CD14-positive monocyte (primary cell): ENCODE measurements at places on chromosomes 11 and 22.
A peak's percentile ranks its signal among the peaks of the same experiment; 100 is the strongest.

DNA sequence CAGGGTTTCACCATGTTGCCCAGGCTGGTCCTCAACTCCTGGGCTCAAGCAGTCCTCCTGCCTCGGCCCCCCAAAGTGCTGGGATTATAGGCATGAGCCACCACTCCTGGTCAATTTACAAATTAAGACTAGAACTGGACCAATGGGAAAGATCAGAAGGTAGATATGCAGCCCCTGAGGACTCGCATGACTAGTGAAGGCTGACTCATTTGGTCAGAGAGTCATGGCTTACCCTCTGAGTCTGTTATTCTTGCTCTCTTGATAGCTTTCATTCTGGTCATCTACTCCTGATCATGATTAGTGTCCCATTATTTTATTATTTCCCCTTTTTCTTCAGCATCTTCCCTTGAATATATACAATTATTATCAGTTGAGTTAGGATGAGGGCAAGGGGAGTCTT lies 2.7 kb upstream of the LDHAL6A start:
- DNase-seq, result no peak

DNA sequence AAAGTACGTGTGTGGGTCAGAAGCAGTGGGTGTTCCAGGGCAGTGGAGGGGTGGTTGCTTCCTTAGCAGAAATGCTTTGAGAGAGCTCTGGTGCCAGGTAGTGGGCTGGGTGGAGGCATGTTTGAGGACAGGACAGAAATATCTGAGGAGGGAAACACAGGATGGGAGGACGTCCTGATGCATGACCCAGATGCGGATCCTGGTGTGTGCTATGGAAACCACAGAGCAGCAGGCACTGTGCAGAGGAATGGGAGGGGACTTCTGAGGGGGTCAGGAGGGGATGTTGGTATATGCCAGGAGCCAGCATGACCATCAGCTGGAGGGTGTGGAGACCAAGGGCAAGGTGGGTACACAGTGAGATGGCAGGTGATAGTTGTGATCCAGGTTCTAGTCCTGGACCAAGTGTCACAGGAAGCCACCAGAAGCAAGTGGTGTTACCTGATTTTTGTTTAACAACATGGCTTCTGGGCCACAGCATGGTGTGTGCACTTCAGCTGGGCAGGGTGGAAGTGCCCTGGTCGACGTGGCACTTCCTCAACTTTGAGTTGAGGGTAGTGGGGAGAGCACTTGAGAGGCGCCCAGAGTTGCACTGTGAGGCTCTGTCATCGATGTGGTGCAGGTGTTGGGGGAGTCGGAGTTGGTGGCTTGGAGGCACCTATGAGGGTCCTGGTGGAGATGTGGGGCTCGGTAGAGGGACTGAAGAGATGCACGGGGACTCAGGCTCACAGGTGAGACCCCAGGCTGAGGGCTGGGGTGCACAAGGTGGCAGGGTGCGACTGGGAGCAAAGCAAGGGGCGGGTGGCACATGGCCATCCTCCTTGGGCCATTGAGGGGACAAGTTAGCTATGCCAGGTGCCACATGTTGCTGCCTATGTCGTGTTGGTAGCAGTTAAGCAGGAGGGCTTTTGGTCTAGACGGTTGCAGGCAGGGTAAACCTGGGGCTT lies 7.5 kb downstream of the DGCR8 start:
- no peak for DNase-seq

DNA sequence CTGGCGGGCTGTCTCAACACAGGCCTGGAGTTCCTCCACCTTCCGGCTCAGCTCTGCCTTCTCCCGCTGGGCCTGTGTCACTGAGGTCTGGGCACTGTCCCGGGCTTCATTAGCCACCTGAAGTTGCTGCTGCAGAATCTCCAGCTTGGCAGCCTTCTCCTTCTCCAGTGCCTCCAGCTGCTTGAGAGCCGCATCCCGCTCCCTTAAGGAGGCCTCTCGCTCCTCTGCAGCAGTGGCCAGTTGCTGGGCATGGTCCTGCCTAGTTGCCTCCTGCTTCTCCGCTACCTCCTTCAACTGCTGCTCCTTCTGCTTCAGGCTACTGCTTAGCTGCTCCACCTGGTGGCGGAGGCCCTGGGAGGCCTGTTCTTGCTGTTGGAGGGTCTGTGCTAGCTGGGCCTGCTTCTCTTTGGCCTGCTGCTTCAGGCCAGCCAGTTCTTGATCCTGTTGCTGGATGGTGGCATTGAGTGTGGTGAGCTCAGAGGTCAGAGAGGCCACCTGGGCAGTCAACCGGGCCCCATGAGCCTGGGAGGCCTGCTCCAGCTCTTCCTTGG lies 16.9 kb downstream of the IL18BP start:
- DNase-seq, result no peak

DNA sequence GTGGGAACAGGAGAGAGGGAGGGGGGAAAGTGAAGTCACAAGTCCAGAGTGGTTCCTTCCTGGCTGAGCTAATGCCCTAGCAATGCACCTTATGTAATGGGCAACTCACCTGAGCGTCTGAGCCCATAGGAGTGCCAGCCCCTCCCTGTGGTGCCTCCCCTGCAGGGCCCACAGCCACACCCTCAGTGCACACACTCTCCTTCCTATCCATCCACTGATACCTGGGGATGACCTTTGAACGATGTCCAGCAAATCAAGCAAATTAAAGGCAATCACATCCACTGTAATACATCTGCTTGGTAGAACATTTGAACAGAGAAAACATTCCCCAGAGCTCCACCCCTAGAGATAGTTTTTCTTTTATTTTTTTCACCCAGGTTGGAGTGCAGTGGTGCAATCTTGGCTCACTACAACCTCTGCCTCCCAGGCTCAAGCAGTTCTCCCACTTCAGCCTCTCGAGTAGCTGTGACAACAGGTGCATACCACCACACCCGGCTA lies 19.6 kb upstream of the MICAL2 start:
- no peak for DNase-seq

- no peak for DNase-seq
Observed at GRCh38 chr11:47507563-47508239, 45.2 kb downstream of the CELF1 start.

DNA sequence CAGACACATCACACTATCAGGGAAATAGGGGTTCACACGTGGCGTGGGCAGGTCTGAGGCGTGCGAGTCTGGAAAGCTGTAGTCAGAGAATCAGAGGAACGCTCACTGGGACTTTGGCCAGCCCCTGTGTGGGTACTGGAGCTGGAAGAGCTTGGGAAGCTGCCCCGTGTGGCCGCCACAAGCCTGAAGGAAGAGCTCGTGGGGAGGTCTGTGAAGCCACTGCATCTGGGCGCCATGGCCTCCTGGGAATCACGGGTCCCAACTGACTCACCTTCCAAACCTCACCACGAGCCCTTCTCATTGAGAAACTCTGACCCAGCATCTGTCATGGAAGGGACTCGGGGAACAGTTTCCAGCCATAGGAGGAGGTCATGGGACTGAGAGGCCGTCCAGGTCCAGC lies 5.9 kb upstream of the MRGPRF start:
- no peak for DNase-seq

GRCh38 chr11:46039990-46040389 lies 81.3 kb downstream of the PHF21A start:
- no peak for DNase-seq

GRCh38 chr22:37659897-37660708 lies 1.6 kb downstream of the PDXP start:
- DNase-seq, result no peak

- DNase-seq, result no peak
Observed at GRCh38 chr11:128776069-128776423, 82.2 kb downstream of the FLI1 start.

- DNase-seq, result no peak
Observed at GRCh38 chr22:27919942-27920755, 1.1 kb upstream of the PITPNB start.

DNA sequence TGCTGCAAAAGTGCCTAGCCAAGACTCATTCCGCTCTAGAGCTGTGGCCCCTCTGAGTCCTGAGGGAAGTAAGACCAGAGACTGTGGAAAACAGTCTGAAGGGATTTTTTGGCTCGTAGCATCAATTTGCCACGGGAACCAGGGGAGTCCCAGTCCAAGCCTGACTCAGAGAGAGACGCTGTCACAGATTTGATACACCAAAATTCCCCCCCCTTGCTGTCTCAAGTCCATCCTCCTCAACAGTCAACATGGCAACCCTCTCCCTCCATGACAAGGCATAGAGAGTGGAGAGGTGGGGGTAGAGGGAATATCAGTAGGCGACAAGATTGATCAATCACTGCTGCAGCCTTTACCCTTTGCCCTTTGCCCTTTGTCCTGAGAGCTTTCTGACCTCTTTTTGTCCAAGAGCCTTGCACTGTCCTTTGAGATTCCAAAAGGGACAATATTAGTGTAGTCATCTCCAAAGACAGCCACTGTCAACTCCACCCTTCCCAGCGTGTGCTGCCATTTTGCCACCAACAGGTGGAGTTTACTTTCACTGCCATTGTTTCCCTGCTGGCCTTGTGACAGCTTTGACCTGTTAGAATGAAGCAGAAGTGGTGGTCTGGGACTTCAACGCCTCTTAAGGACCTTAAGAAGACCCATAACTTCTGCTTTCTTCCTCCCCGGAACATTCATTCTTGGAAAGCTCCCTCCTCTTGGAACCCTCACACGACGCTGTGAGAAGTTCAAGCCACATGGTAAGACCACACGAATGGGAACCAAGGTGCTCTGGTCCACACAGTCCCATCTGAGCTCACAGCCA lies 7.3 kb downstream of the SLC15A3 start:
- DNase-seq, result peak; percentile 79

GRCh38 chr11:2215230-2215560 lies 43.6 kb upstream of the TH start:
- DNase-seq, result no peak

GRCh38 chr11:124276081-124276480 lies 19.9 kb downstream of the OR8G5 start:
- DNase-seq, result no peak

DNA sequence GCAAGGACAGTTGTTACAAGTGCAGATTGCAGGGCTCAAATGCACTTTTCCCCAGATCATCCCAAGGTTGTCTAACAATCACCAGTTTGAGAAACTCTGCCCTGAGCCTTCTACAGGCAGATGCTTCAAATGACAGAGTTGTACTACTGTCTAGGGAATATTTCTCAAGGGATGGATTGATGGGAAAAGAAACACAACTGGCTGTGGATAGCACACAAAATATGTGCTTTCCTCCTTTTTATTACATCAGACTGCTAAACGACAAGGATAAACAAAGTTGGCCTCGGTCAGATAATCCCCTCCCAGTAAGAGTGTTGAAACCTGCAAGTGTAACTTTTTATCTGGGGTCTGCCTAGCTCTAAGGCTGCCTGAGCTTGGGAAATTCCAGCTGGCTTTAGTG lies 46.6 kb upstream of the SORL1-AS1 start:
- no peak for DNase-seq

DNA sequence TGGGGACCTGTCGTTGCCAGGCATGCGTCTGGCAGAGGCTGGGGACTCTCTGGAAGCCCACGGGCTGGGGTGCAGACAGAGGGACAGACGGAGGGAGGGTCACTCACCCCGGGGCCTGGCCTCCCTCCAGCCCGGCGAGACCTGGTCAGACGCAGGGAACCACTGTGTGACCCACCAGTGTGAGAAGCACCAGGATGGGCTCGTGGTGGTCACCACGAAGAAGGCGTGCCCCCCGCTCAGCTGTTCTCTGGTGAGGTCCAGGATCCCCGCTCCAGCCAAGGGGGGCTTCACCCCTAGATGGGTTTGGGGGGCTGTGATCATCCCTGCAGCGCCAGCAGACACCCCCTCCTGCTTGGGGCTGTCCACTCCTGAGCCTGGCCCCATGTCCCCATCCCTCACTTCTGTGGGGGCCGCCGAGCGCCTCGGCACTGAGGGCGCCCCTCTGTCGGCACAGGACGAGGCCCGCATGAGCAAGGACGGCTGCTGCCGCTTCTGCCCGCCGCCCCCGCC lies 23.6 kb upstream of the MUC5B start:
- DNase-seq, result no peak

GRCh38 chr11:93852242-93852641 lies 1.8 kb upstream of the VSTM5 start:
- DNase-seq, result no peak

DNA sequence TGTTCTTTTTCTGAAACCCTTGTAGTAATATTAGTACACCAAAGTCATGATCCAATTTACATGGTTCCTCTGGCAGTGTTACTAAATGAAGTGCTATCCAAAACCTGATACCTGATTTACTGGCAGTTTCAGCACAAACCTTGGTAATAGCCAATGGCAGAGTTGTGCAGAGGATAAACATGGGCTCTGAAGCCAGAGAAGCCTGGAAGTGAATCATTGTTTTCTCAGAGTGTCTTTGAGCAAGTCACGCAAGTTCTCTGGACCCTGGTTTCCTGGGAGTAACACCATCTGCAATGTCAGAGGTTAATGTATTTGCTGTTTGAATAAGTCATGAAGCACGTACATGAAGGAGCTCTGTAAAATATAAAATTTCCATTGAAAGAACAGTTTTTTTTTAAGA lies 222.3 kb upstream of the NARS2 start:
- DNase-seq, result no peak

DNA sequence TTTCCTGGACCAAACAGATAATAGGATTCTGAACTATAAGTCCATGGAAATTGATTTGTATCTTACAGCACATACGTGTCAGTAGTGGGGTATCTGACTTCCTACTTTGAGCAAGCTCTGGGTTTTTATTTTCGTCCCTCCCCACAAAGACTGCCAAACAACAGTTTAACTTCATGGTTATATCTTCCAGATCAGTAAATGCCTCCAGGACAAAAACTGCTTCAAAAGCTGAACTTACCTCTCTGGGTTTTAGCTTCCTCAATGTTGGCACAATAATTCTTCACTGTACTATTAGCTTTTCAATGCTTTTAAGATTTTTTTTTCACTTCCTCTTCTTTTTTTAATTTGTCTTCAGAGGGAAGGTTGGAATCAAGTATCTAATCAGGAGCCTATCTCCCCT lies 4.2 kb upstream of the DPF2 start:
- no peak for DNase-seq

GRCh38 chr22:27990879-27991278 lies 71.8 kb upstream of the PITPNB start:
- no peak for DNase-seq

GRCh38 chr22:35930933-35931332 lies 97.7 kb downstream of the RBFOX2 start:
- no peak for DNase-seq

- DNase-seq, result peak; percentile 30
Observed at GRCh38 chr11:119262668-119263351, 54.1 kb downstream of the MCAM start.

- no peak for DNase-seq
Observed at GRCh38 chr22:32175683-32176644, 16.9 kb upstream of the C22orf42 start.

DNA sequence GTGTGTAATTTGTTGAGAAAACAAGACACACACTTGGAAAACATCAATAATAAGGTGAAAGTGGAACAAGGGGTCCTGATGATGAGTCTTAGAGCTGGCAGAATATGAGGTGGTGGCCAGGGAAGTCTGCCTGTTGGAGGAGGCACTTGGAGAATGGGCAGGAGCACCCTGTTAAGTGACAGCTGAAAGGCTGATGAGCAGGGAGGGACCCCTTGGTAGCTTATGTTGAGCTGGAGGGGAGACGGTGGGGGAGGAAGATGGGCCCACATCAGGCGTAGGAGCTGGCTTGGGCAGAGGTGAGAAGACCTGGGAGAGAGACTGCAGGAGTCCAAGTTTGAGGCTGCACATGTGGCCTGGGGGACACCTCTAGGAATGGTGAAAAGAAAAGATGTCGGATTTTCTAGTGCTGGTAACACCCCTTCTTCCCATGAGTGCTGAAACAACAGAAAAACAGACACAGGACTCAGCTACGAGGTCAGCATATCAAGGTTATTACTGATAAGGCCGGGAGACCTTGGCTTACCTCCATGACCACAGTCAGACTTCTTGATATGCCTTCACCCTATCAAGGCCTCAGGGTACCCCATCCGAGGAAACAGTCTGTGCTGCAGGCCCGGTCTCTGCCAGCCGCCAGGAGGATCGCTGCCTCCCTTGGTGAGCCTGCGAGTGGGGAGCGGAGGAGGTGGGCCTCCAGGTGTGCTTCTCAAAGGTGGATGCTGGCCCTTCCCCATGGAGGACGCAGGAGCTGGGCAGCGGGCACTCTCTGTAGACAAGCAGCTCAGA lies 14.3 kb upstream of the C11orf96 start:
- no peak for DNase-seq
